ENCODE measurements at places on chromosomes 4 and X.

DNA sequence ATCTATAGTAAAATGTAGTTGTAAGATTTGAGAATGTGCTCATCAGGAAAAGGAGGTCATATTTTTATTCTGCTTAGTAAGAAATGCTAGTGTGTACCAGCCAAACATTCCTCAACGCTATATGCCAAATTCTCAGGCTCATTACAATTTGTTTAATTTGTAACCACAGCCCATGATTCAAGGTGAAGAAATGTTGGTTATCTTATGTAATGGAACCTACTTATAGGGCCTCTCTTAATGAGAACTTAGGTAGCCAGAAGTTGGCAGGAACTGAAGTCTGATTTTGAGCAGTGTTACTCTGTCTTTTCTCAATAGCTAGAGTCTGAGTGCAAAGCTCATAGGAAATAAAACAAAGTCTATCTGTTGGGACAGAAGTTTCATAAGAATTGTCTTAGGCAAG is 595.0 kb downstream of the GLUD2 start:
- DNase-seq: no peak

DNA sequence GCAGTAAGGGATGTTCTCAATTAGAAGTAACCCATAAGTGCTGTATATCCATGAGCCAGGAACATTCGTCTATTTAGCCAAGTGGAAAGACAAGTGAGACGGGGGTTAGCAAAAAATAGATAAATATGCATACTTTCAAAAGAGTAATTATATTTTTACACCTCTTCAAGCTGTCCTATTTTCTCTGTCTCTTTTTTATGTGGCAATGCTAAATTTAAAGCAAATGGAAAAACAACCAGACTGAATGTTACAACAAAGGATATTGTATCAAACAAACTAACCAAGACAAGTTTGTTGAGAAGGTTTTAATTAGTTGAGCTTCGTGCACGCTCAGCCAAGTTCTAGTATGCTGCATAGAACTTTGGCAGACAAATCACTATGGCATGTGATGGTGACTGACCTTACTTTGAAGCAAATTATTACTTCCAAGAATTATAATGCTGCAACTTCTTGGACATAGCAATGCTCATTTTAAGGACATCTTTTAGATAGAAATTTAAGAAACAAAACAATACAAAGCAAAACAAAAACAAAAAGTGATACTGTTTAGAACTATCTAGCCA is 61.4 kb upstream of the TMEM150C start:
- no peak for DNase-seq

DNA sequence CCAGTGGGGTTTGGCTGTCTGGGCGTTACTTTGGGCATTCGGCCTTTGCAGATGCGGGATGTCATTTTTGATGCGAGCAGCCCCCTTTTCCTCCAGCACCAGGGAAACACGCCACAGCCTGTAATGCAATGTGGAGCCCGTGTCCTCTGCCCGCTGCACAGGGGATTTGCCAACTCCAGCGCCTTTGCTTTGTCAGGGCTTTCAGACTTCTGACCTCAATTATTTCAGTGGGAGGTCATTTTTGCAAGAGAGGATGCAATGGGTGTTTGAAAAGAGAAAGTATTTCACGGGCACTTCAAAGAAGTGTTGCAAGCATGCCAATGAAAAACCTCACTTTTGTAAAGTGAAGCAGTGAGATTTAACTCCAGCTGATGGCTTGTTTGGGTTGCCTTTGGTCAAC is 11.5 kb downstream of the CLCN4 start:
- no peak for DNase-seq

DNA sequence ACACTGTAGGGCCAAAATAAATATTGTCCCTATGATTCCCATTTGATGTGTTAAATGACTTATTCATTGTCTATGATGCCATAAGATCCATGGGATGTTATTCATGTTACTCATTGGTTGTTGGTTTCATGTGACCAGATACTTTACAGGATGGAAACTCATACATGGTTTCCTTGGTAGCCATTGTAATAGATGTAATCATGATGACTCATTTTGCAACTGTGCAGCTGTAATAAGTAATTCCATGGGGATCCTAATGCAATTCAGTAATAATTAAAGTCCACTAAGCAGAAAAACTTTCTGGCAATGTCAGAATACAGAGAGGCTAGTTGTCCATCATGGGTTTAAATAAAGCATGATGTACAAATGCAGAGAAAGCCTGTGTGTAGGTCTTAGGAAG is 389.7 kb upstream of the NR3C2 start:
- no peak for DNase-seq

- DNase-seq: no peak
These were observed 171.7 kb downstream of the SHROOM3 start for GRCh38 chr4:76606645-76607265.

GRCh38 chrX:110836982-110837381 is 41.4 kb upstream of the CHRDL1 start:
- no peak for DNase-seq

GRCh38 chrX:19563746-19564145 is 48.4 kb upstream of the MAP3K15 start:
- no peak for DNase-seq

DNA sequence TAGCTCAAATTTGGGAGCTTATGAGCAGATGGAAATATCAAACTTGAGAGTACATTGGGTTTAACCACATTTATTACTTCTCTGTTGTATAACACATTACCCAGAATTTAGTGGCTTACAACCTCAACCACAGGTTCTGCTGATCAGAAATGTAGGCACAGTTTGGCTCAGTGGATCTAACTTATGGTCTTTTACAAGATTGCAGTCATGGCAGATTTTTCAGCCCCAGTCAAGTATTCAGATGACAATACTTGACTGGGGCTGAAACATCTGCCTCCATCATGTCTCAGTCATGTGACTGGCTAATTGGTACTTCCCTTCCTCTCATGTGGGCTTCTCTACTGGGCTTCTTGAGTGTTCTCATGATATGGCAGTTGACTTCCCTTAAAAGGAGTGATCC is 44.0 kb upstream of the ADAD1 start:
- no peak for DNase-seq

DNA sequence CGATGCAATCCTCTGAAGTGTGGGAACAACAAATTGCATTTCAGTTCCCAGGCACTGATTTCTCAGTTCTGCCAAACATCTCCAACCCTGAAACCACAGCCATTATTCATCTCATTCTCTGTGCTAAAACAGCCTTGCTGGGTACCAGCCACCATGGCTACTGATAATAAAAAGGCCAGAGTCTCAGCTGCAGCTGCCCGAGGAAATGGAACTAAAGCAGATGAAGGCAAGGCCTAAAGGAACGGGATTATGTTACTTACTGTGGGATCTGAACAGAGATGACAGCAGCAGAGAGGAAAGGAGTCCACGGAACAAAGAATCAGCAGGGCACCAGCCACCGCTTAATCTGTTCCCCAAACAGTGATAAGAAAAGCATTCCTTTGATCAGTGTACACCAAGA is 155.7 kb downstream of the PAPSS1 start:
- DNase-seq: no peak

GRCh38 chr4:83129264-83129663 is 14.7 kb upstream of the PLAC8 start:
- no peak for DNase-seq

GRCh38 chr4:93532234-93532633 is 296.3 kb upstream of the ATOH1 start:
- no peak for DNase-seq

GRCh38 chrX:153773218-153773611 is 7.6 kb upstream of the SRPK3 start:
- DNase-seq: no peak

- DNase-seq: no peak
These were observed 687.2 kb downstream of the FAM133A start for GRCh38 chrX:94361241-94361640.

DNA sequence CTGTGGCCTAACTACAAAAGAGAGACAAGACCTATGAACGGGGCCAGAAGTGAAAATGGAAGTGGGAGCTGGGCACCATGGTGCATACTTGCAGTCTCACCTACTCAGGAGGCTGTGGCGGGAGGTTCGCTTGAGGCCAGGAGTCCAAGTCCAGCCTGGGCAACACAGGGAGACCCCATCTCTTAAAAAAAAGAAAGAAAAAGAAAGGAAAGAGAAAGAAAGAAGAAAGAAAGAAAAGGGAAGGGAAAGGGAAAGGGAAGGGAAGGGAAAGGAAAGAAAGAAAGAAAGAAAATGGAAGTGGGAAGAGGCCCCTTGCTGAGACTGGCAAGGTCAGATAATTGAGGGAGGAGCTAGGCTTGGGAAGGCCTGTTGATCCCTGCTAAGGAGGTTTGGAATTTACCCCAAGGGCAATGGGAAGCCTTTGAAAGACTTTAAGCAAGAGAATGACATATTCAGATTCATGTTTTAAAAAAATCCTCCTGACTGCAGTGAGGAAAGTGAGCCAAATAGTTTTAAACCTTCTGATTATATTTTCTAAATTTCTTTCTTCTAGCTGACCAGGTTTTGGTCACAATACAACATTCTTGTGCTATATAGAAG is 17.7 kb upstream of the HERC5 start:
- no peak for DNase-seq

DNA sequence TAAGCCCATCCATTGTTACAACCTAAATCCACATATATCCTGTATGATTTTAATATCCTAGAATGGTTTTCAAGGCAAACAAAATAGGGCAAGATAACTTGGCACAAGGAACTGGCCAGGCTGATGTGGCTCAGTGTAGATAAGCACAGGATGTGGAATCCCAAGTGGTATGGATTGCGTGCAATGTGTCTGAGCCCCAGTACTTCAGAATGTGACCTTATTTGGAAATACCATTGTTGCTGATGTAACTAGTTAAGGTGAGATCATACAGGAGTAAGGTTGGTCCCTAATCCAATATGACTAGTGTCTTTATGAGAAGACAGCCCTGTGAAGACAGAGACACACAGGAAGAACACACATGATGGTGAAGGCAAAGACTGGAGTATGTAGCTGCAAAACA is 72.4 kb downstream of the IL21 start:
- DNase-seq: no peak

DNA sequence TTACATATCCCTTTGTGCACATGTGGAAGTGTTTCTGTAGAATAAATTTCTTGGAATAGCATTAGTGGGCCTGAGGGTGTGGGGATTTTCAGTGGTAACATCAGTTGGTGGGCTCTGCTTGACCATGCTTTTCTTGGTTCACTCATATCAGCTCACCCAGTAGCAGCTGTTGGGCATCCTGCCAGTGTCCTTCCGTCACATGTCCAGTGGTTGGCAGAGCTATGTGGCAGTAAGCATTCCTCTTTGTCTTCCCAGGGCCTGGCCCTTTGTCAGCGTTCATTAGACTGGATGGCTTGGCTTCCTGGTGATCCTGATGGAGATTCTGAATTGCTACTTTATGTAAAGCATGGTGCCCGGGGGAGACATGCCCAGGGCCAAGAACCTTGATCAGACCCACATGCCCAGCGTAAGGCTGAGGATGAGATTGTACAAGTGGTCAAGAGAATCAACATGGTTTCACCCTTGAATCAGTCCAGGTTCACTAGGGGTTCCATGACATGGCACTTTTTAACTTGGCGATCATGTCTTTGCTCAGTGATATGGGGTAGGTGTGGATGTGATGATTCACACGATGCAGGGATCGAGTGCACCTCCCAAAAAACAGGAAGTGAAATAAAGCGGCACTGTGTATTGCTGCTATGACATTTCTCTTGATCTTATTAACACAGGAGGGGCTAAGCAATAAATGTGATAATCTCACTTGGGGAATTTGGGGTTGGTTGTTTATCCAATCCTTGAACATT is 72.1 kb upstream of the IGFBP7 start:
- DNase-seq: no peak

- DNase-seq: no peak
These were observed 59.6 kb downstream of the SEC24D start for GRCh38 chr4:118776157-118776954.

- no peak for DNase-seq
These were observed 9.4 kb downstream of the INTU start for GRCh38 chr4:127642169-127642568.

DNA sequence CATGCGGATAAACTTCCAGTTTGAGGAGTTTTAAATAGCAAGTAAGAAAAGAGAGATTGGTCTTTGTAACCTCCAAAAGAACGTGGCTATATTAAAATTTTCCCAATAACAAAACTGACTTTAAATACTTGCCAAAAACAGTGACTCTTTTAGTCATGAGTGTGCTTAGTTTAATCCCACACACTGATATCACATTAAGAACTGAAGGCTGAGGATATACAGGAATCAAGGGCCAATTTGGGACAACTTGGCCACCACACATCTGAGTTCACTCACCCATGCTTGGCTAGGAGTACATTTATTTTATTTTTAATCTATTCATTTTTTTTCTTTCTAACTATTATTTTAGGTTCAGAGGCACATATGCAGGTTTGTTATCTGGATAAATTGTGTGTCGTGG is 110.2 kb downstream of the APBB2 start:
- DNase-seq: no peak

- DNase-seq: no peak
These were observed 76.3 kb downstream of the ATP10D start for GRCh38 chr4:47561331-47561730.

GRCh38 chr4:152565333-152565732 is 29.4 kb upstream of the FBXW7 start:
- DNase-seq: no peak

GRCh38 chrX:67917421-67918010 is 373.7 kb downstream of the AR start:
- DNase-seq: no peak

GRCh38 chrX:54358424-54359211 is 772 bp upstream of the WNK3 start:
- peak; percentile 20 for DNase-seq

DNA sequence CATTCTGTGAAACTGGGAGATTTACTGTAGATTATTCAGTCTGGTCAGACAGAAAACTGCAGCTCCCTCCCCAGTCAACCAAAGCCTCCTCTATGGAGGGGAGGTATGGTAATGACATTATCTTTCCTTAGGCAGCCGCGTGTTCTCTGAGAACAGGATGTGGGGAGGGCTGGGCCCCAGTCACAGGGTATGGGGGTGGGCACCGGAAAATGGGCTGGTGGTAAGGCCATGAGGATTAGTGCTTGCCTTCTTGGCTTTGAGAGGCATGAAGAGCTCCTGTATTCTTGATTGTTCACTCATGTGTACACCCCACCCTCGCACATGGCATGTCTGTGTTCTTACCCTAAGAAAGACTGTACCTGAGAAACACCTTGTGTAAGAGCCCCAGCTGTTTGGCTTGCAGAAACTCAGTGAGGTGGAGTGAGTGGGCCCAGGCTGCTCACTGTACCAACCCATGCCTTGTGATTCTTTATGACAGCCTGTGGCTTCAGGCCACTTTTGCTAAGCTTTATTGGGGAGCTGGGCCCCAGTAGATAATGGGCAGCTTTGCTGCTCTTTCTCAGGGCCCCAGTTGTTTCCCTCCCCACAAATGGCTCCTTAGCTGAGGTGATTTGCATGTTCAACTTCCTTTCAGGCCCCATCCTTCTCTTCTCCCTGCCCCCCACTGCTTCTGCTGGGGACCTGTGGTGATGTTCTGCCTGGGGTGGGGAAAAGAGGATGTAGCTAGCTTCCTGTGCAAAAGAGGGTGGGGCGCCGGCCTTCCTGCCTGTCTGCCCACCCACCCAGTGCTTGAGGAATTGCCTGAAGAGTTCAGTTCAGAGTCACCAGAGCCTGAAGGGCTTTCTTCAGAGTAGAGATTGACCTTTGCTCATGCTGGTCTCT is 30.7 kb downstream of the MSN start:
- DNase-seq: peak; percentile 58

GRCh38 chr4:124684301-124684700 is 28.2 kb downstream of the ANKRD50 start:
- no peak for DNase-seq

GRCh38 chrX:31445542-31445941 is 373.7 kb upstream of the FTHL17 start:
- no peak for DNase-seq

- DNase-seq: no peak
These were observed 8.5 kb upstream of the NXF3 start for GRCh38 chrX:103101299-103102042.

GRCh38 chr4:170007113-170007512 is 19.1 kb downstream of the MFAP3L start:
- DNase-seq: no peak

Measured in stimulated activated CD4-positive, alpha-beta T cell treated with anti-CD3 and anti-CD28 coated beads, Interleukin-15, amount 100 ng/mL, for 48 hours (primary cell).